ENCODE measurements at places on chromosomes 2 and 18.

GRCh38 chr2:6846967-6847681 lies 18.6 kb downstream of the CMPK2 start:
- peaks cover 8% of the 10 kb centered on the region for H3K4me1 ChIP-seq
- H3K36me3 ChIP-seq = peaks cover 80% of the 10 kb centered on the region
- H3K27ac ChIP-seq = no peak overlapping the region

- H3K4me3 ChIP-seq = no peak overlapping the region
- no peaks in the 10 kb centered on the region for H3K36me3 ChIP-seq
- DNase-seq = no peak
- no peak overlapping the region for H3K27ac ChIP-seq
- H3K27me3 ChIP-seq = no peaks in the 10 kb centered on the region
Observed at GRCh38 chr2:161745866-161746614, 121.8 kb downstream of the SLC4A10 start.

DNA sequence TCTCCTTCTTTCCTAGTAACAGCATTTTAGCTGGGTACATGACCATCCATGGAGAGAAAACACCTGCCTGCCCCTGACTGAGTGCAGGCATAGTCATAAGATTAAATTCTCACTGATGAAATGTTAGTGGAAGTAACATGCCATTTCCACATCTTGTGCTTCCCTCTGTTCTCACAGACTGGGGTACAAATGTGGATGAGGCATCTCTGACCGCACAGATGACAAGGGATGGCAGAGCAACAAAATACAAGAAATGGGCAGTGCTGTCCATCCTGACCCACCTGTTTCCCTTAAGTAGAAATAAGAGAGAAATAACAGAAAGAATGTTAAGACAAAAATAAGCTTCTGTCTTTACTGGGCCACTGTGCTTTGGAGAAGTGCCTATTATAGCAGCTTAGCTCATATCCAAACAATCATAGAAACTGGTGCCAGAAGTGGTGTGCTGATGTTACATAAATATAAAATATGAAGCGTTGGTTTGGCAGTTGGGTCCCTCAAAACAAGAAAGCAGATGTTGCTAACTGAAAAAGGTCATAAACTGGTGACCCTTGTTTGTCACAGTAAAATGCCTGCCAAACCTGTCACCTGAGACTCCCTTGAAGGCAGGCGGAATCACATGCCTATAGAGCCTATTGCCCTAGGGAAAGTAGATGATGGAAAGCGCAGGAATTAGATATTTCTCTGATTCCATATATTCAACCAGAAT lies 72.4 kb upstream of the CCDC150 start:
- no peak for DNase-seq
- no peak overlapping the region for H3K27ac ChIP-seq
- H3K4me1 ChIP-seq = peaks cover 5% of the 10 kb centered on the region
- H3K27me3 ChIP-seq = no peaks in the 10 kb centered on the region
- no peaks in the 10 kb centered on the region for H3K36me3 ChIP-seq

DNA sequence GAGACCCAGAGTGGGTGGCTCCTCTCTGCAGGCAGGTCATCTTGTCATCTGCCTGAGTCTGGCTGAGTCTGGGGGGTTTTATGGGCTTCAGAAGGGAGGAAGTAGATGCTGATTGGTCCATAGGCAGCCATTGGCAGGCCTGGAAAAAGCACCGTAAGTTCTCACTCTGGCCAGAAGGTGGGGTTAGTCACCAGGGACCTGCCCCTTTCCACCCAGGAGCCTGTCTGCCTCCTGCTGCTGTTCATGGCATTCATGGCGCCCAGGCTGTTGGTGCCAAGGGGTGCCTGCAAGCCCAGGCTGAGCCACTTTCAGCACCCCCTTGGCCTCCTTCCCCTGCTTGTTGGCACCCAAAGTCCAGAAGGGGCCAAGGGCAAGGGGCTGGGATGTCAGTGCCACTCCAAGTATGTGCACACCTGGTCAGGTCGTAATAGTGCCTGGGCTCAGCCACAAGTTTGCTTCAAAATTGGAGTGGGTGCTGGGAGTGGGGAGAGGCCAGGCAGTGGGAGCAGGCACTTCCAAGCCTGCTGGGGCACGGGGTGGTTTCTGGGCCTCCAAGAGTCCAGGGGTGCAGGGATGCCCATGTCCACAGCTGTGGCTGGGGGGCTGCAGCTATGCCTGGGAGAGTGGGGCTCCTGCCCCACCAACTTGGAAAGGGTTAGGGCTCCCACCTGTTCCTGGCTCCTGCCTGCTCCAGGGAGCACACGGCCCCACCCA lies 178.1 kb downstream of the FAM210A start:
- H3K27me3 ChIP-seq = no peaks in the 10 kb centered on the region
- H3K36me3 ChIP-seq = peaks cover 62% of the 10 kb centered on the region
- H3K4me3 ChIP-seq = no peak overlapping the region

GRCh38 chr2:72762276-72762675 lies 63.6 kb downstream of the EXOC6B start:
- no peaks in the 10 kb centered on the region for H3K36me3 ChIP-seq
- H3K27ac ChIP-seq = no peak overlapping the region
- H3K4me1 ChIP-seq = no peaks in the 10 kb centered on the region
- H3K27me3 ChIP-seq = no peaks in the 10 kb centered on the region

- no peaks in the 10 kb centered on the region for H3K4me1 ChIP-seq
- H3K4me3 ChIP-seq = no peak overlapping the region
- DNase-seq = no peak
Observed at GRCh38 chr2:158270536-158270935, 168.9 kb downstream of the UPP2 start.

Measured in DND-41 (cell line).